ENCODE measurements at places on chromosomes 2 and 18. TPM values are rescaled to one million over a fixed set of nuclear protein-coding genes. Genes with fewer than 3 reads are reported as not detected.

Gene RGPD4
- not detected for total RNA-seq

GRCh38 chr18:13641551-13642439 lies 84.6 kb downstream of the FAM210A start:
- no peak for DNase-seq

DNA sequence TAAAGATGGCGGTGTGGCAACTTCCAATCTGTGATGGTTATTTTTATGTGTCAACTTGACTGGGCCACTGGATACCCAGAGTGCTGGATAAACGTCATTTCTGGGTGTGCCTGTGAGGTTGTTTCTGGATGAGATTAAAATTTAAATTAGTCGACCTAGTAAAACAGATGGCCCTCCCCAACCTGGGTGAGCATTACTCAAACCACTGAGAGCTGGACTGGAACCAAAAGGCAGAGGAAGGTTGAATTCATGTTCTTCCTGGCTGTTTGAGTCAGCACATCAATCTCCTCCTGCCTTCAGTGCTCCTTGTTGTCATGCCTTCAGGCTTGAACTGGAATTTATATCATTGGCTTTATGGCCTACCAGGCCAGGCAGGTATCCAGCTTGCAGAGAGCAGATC lies 190.8 kb upstream of the RGPD4 start:
- DNase-seq = no peak

DNA sequence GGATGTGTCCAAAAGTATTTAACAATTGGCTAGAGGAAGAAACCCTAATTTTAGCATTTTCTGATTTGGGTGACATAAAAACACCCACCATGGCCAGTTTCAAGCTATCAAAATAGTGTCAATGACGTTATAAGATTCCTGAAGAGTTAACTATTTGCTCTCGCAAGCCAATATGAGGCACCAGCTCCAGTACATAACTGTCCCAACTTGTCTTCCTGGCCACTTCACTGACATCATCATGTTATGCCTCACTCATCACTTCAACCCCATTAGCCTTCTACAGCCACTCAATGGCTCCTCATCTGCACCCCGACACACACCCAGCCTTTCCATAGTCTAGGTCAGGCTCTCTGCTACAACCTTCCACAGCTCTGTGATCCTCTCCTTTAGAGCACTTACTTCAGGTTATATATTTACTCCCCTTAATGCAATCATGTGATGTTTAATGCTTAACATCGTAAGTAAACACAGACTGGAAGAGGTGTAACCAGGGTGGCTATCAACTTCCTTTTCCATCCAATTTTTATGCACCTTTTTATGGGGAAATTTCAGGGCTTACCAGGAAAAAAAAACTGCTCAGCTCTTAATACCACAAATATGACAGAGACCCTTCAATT lies 158.7 kb downstream of the VWC2L start:
- DNase-seq = no peak

Gene IL36G
- not detected for total RNA-seq

GRCh38 chr2:28413899-28414295 lies 21.2 kb downstream of the FOSL2 start:
- DNase-seq = no peak

DNA sequence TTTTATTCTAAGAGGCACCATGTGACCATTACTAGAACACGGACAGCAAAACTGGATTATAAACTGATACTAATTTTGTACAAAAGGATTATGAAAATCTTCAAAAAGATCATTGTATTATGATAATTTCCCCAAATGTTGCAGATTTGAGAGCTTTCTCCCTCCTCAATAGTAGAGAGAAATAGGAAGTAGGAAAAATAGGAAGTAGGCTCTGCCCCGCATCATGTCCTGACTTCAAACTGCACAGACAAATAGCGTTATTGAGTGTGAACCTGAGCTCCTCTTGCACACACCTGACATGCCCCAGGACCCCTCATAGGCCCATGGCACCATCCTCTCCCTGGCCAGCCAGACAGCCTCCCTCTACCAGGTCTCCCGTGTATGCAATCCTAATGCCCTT lies 25.4 kb downstream of the CHRNA1 start:
- DNase-seq = no peak

Gene MRPL53
- total RNA-seq = 12.7 TPM

GRCh38 chr2:86413296-86414094 lies 27.7 kb upstream of the KDM3A start:
- DNase-seq = no peak

DNA sequence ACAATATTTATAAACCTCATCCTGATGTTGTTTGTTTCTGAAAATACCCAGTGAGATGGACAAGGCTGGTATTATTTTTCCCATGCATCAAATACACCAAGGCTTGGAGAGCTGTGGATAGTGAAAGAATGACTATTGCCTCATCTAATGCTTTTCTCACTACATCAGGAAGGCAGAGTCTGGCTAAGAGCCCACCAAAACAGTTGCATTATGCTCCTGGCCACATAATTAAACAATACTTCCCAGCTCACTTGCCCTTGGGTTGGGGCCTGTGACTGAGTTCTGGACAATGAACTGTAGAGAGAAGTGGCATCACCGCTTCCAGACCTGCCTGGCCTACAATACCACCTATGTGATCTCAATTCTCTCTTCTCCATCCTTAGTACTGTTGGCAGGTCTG lies 46.4 kb upstream of the REEP1 start:
- no peak for DNase-seq
